ENCODE measurements at places on chromosomes 16 and 17. TPM values are rescaled to one million over a fixed set of nuclear protein-coding genes. Genes with fewer than 3 reads are reported as not detected.

C17orf78 gene
- total RNA-seq, result not detected

RGS11 gene
- 7.8 TPM for total RNA-seq

CRISPLD2 gene
- total RNA-seq, result 61.9 TPM

KRTAP4-3 gene
- total RNA-seq, result not detected

PLEKHH3 gene
- 26.4 TPM for total RNA-seq

TLK2 gene
- total RNA-seq, result 38.4 TPM

TLCD1 gene
- total RNA-seq, result 16.2 TPM

ACSM2A gene
- total RNA-seq, result not detected

ATP2A3 gene
- 44.4 TPM for total RNA-seq

SEBOX gene
- total RNA-seq, result not detected

SYT17 gene
- total RNA-seq, result 13.7 TPM

AOC3 gene
- total RNA-seq, result 235 TPM

PSMD3 gene
- total RNA-seq, result 73.6 TPM

CDH8 gene
- total RNA-seq, result 0.78 TPM

EZH1 gene
- 58.4 TPM for total RNA-seq

CFAP52 gene
- total RNA-seq, result not detected

KCNH4 gene
- total RNA-seq, result 0.26 TPM

GALR2 gene
- total RNA-seq, result not detected

ARHGAP23 gene
- 85.1 TPM for total RNA-seq

SPATA22 gene
- total RNA-seq, result 0.75 TPM

CPNE2 gene
- total RNA-seq, result 64.5 TPM

CCDC200 gene
- not detected for total RNA-seq

CCDC182 gene
- total RNA-seq, result not detected

SLFN11 gene
- 75.7 TPM for total RNA-seq

SPNS2 gene
- total RNA-seq, result 67.0 TPM

HS3ST3B1 gene
- total RNA-seq, result 2.7 TPM

CYB561 gene
- total RNA-seq, result 55.5 TPM

DOC2B gene
- 13.7 TPM for total RNA-seq
